Body of pancreas (tissue), 4 donors: ENCODE measurements at places on chromosomes 7 and 10.
A peak's percentile ranks its signal among the peaks of the same experiment; 100 is the strongest.

DNA sequence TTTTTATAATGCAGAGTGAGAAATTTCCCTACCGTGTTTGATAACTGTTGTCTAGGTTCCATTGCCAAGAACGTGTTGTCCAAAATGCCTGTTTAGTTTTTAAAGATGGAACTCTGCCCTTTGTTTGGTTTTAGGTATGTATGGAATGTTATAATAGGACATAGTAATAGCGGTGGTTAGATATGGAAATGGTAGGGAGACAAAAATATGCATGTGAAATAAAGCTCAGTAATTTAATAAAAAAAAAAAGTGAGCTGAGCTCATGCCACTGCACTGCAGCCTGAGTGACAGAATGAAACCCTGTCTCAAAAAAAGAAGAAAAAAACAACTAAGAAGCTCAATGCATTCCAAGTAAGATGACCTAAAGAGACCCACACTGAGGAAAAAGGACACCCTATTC is 72.9 kb downstream of the ZNF783 start:
- H3K4me3 ChIP-seq = no peak overlapping the region
- no peaks in the 10 kb centered on the region for H3K36me3 ChIP-seq
- no peak overlapping the region for H3K27ac ChIP-seq
- no peak for DNase-seq
- no peaks in the 10 kb centered on the region for H3K27me3 ChIP-seq

DNA sequence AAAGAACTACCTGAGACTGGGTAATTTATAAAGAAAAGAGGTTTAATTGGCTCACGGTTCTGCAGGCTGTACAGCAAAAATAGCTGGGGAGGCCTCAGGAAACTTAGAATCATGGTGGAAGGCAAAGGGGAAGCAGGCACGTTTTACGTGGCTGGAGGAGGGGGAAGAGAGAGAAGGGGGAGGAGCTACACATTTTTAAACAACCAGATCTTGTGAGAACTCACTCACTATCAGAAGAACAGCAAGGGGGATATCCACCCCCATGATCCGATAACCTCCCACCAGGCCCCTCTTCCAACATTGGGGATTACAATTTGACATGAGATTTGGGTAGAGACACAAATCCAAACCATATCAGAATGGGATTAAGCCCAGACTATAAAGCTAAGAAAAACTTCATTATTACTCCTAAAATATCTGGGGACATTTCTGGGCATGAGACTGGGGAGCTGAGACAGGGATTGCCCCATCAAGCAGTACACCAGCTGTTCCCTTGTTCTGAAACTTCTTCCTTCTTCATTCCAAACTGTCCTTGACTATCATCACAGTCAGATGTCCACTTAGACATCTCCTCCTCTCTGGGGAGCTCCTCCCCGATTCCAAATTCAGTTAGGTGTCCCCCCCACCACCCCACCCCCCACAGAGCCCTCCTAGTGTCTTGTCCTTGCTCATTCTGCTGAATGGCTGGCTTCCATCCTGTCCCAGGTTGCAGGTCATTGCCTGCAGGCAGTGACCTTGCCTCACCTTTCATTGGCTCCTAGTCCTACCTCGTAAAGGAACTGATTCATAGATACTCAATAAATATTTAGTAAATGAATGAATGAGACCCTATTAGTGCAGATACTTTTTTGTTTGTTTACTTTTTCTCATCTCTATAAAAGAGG is 132.6 kb downstream of the EVX1 start:
- no peak overlapping the region for H3K27ac ChIP-seq
- no peaks in the 10 kb centered on the region for H3K27me3 ChIP-seq
- no peak for DNase-seq
- H3K4me3 ChIP-seq = no peak overlapping the region

- H3K36me3 ChIP-seq = no peaks in the 10 kb centered on the region
- no peak overlapping the region for H3K4me3 ChIP-seq
- no peaks in the 10 kb centered on the region for H3K4me1 ChIP-seq
- no peaks in the 10 kb centered on the region for H3K27me3 ChIP-seq
- H3K27ac ChIP-seq = no peak overlapping the region
- no peak for DNase-seq
Observed at GRCh38 chr10:43192884-43193283, 54.6 kb downstream of the CSGALNACT2 start.

DNA sequence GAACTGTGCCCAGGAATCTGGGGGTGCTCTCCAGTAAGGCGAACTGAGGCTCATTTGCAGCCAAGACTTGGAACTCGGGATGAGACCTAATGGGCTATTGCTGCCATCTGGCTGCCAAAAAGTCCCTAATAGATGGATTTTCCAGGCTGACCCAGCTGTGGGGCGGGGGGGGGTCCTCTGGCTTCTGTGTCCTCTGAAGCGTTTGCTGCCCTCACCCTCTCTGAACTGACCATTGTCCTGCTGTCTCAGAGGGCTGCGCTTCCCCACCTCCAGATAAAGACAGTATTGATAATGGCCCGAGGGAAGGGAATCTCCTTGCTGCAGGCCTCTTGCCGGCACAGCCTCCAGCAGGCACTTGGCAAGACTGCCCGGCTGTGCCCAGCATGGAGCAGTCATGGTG is 46.6 kb downstream of the CLEC2L start:
- H3K27me3 ChIP-seq = no peaks in the 10 kb centered on the region
- H3K36me3 ChIP-seq = peaks cover 9% of the 10 kb centered on the region
- H3K27ac ChIP-seq = no peak overlapping the region
- DNase-seq = no peak

- H3K27me3 ChIP-seq = no peaks in the 10 kb centered on the region
- H3K4me3 ChIP-seq = no peak overlapping the region
- H3K27ac ChIP-seq = no peak overlapping the region
- no peaks in the 10 kb centered on the region for H3K36me3 ChIP-seq
Observed at GRCh38 chr10:121500701-121501332, 97.4 kb downstream of the FGFR2 start.

DNA sequence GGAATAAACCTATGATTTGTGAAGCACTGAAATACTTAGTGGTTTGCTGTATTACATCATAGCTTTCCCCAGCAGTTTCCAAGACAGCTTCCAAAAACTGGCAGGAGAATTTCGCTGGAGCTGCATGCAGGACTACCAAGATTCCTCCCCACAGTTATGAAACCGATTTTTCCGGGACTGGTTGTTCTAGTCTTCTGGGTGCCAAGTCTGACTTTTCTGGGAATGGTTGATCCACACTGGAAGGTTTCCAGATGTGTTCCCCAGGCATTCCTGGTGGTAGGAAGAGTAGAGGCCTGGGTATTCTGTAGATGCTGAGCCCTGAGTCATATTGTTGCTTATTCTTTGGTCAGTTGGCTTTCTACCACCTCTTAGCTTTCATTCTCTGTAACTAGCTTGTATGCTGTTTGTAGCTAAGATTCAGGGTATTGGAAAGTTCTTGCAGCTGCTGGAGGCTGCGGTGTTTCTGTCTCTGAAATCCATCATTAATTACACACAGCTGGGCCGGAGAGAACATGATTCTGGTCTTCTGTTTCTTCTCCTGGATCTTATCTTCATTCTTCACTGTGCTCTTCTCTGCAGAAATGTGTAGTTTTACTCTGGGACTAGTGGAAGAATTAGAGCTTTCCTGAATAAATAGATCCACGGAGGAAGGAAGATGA is 6.3 kb downstream of the ABCC2 start:
- peak; percentile 26 for DNase-seq
- H3K4me3 ChIP-seq = no peak overlapping the region
- H3K27me3 ChIP-seq = no peaks in the 10 kb centered on the region
- no peaks in the 10 kb centered on the region for H3K4me1 ChIP-seq

DNA sequence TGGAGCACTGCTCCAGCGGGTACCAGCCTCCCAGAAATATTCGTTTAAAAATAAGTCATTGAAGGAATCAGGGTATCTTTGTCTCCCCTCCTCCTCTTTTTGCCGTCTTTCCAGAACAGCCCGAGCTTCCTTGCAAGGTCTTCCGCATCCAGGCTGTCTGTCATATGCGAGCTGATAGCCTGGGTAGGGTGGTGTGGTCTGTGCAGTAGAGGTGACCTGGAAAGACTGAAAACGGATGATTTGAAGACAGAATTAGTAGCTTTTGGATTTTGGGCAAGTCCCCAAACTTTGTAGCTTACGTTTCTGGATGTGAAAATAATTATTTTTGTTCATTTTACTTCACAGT is 480 bp downstream of the VPS50 start:
- peak overlapping the region; percentile 43 for H3K4me3 ChIP-seq
- H3K27ac ChIP-seq = peak overlapping the region; percentile 91
- H3K27me3 ChIP-seq = no peaks in the 10 kb centered on the region
- DNase-seq = no peak
- H3K36me3 ChIP-seq = no peaks in the 10 kb centered on the region

- no peak for DNase-seq
- no peaks in the 10 kb centered on the region for H3K36me3 ChIP-seq
- peak overlapping the region; percentile 44 for H3K27ac ChIP-seq
- no peak overlapping the region for H3K4me3 ChIP-seq
Observed at GRCh38 chr10:44803862-44804261, 107.3 kb upstream of the TMEM72 start.

GRCh38 chr7:156666368-156667109 is 26.0 kb downstream of the RNF32 start:
- no peak for DNase-seq
- no peaks in the 10 kb centered on the region for H3K36me3 ChIP-seq
- H3K4me1 ChIP-seq = no peaks in the 10 kb centered on the region
- H3K27me3 ChIP-seq = no peaks in the 10 kb centered on the region
- no peak overlapping the region for H3K27ac ChIP-seq
- no peak overlapping the region for H3K4me3 ChIP-seq

DNA sequence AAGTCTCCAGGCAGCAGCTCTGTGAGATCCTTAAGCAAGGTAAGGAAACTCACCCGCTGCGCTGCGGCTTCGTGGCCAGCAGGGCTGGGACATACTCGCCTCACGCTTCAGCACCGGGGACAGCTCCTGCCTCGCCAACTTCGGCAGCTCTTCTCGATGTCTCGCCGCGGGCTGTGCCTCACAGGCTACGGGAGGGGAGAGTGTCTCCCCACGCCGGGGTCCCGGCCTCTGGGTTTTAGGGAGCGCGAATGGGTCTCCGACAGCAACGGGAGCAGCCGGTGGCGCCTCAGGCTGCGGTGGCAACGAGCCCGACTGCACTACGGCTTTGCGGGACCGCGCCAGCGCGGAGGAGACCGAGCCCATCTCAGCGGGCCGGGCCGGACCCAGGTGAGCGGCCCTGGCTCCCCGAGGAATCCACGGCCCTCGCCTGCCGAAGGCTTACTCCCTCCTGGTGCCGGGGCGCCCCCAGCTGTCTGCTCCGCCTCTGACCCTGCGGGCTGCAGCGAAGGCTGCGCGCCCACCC is 62.4 kb downstream of the LSM5 start:
- H3K4me1 ChIP-seq = peaks cover 6% of the 10 kb centered on the region
- H3K27ac ChIP-seq = no peak overlapping the region
- peak; percentile 81 for DNase-seq
- no peaks in the 10 kb centered on the region for H3K36me3 ChIP-seq
